ENCODE measurements at places on chromosomes 6 and 20.

- DNase-seq, result peak; percentile 55
Observed at GRCh38 chr6:30325873-30326525, 728 bp upstream of the TRIM39 start.

- no peak for DNase-seq
Observed at GRCh38 chr20:2042400-2042799, 48.5 kb upstream of the PDYN start.

- DNase-seq, result no peak
Observed at GRCh38 chr6:31091680-31092079, 20.7 kb downstream of the C6orf15 start.

GRCh38 chr20:47318586-47319516, 37.6 kb downstream of the ZMYND8 start:
- DNase-seq, result no peak

GRCh38 chr20:61559706-61560315, 307.8 kb downstream of the CDH4 start:
- no peak for DNase-seq

- DNase-seq, result no peak
Observed at GRCh38 chr6:143356101-143356880, 94.2 kb downstream of the ADAT2 start.

GRCh38 chr20:1467355-1468116, 887 bp upstream of the NSFL1C start:
- no peak for DNase-seq

GRCh38 chr6:15819226-15819625, 156.4 kb upstream of the DTNBP1 start:
- no peak for DNase-seq

- DNase-seq, result no peak
Observed at GRCh38 chr20:11255455-11255854, 581.7 kb upstream of the JAG1 start.

DNA sequence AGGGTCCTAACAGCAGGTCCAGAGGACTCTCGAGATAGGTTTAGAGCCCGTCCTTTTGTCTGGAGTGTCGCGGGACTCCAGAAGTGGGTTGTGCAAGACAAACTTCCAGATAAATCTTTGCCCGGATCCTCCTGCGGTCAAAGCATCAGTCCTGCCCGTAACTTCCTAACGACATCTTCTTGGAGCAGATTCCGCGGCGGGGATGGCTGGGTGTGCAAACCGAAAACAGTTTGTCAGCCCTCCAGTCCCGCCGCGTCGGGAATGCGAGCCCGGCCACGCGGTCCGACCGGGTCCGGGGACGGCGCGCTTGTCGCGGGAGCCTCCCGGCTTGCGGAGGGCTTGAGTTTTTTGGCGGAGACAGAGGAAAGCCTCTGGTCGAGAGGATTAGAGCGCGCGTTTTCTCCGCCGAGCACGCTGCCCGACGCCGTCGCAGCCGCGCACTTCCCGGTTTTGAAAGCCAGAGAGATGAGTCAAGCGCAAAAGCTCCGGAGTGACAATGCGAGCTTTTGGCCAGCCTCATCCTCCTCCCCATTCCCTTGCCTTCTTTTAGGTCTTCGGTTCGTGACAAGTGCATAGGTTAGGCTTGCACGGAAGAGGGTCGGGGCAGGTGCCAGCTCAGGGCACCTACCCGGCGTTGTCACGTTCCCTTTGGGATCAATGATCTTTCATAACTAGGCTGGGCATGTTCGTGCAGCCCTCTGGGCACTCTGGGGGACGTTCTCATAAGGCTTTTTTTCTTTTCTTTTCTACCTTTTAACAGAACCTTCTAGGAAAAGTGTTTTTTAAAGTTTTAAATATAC, 91.3 kb upstream of the PRDM1 start:
- no peak for DNase-seq

- no peak for DNase-seq
Observed at GRCh38 chr20:15339264-15339663, 1001.9 kb upstream of the FLRT3 start.

GRCh38 chr6:49799090-49799489, 12.0 kb upstream of the PGK2 start:
- no peak for DNase-seq

- DNase-seq, result no peak
Observed at GRCh38 chr6:137277971-137278637, 58.9 kb upstream of the IFNGR1 start.

DNA sequence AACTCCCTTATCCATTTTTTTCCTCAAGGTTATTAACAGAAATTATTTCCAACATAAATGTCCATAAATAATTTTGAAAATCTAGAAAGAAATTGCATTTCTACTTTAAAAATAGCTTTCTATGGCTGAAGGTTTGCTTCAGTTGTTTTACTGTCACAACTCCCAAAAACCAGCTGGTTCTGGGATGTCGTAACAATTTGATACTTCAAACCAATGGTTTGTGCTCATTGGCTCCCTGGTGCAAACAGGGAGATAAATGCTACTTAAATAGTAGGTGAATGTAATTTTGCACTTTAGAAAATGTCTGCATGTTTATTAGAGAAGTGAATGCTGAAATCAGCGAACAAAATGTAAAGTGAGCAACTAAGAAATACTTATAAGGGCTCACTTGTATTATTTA, 31.1 kb downstream of the LAMA2 start:
- no peak for DNase-seq

- DNase-seq, result peak; percentile 76
Observed at GRCh38 chr6:108260809-108261569, at the start of gene SNX3. TSS of gene SNX3 (minus strand) at chr6:108261040. CDS start at chr6:108260921, 119 bp downstream.

DNA sequence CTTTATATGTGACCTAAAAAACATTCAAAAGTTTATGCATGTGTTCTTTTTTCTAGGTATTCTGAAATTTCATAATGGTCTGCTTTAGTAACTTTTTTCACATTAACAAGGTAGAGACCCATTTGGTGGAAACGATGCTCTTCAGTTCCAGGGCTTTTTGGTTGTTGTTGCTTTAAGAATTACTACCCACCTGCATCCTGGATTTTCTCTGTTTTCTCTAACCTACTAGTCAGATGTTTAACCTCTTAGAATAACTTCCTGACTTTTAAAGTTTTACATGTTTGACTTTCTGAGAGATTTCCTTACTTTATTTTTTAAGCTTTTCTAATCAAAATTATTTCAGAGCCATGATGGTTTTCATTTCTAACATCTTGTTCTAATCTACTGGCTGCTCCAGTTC, 14.9 kb downstream of the TULP4 start:
- no peak for DNase-seq

GRCh38 chr20:32557319-32557718, 27.8 kb downstream of the NOL4L start:
- no peak for DNase-seq

DNA sequence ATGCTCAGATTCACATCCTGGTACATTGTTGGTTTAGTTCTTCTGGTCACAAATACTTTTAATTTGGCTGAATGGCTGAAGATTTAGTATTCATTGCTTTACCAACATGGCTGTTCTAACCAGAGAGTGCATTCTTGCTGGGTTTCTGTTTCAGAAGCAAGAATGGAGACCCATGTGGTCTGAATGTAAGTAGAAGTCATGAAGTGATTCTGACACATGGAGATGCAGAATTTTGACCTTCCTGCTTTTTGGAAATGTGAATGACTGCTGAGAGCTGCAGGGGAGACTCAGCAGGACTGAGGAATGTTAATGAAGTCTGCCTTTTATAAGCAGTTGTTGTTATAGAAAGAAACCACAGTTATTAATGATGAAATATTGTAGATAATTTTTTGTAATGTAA, 576.1 kb upstream of the MARCKS start:
- no peak for DNase-seq

- no peak for DNase-seq
Observed at GRCh38 chr6:100188754-100189153, 194.7 kb upstream of the MCHR2 start.

- DNase-seq, result no peak
Observed at GRCh38 chr20:50538276-50538675, 28.1 kb downstream of the PTPN1 start.

GRCh38 chr6:112296694-112297093, 42.3 kb upstream of the LAMA4 start:
- DNase-seq, result no peak

- DNase-seq, result no peak
Observed at GRCh38 chr6:155854787-155855186, 399.1 kb upstream of the NOX3 start.

DNA sequence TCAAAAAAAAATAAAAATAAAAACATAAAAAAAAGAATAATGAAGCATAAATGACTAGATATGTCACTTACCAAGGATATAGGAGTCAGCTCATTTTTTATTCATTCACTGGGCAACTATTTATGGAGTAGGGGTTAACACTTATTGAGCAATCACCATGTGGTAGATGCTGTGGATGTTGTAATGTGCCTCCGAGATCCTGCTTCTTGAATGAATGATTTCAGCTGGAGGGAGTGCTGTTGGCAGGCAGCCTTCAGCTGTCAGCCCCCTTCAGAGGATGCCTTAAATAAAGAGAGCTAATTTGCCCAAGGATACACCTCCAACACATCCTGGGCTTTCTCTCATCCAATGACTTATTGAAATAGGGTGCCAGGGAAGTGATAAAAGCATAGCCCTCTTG, 229.5 kb upstream of the DTNBP1 start:
- no peak for DNase-seq

DNA sequence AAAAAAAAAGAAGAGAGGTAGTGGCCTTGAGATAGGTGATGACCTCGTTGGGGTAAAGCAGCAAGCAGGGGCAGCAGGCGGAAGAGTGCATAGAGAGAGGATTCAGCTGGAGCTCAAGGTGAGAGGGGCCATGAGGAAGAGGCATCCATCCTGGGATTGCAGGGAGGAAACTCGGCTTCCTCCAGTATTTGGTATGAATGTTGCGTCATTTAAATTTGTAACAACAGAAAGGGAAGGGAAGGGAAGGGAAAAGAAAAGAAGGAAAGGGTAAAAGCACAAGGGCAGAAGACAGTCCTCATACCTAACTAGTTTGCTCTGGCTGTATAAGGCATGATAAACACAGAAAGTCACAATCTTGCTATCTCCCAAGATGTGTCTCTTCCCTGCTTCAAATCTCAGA, 39.9 kb upstream of the MYB start:
- no peak for DNase-seq

- no peak for DNase-seq
Observed at GRCh38 chr6:10964684-10965083, 77.8 kb downstream of the SYCP2L start.

Data from stimulated activated CD8-positive, alpha-beta memory T cell treated with anti-CD3 and anti-CD28 coated beads, Interleukin-2, amount 100 ng/mL, for 1 hour (primary cell).